ENCODE measurements at places on chromosomes 5 and 9. TPM values are rescaled to one million over a fixed set of nuclear protein-coding genes. Genes with fewer than 3 reads are reported as not detected.

Gene ENC1
- total RNA-seq, result 0.25 TPM

Gene GRAMD2B
- 8.1 TPM for total RNA-seq

Gene PCDHB5
- not detected for total RNA-seq

Gene EMB
- total RNA-seq, result 166 TPM

Gene KLF4
- not detected for total RNA-seq

Gene FGD3
- total RNA-seq, result 24.5 TPM

Data from Karpas-422 (cell line).